ENCODE measurements at places on chromosomes 7 and 10.

- DNase-seq = no peak
These were observed 71.5 kb downstream of the GPR85 start for GRCh38 chr7:113015034-113015645.

DNA sequence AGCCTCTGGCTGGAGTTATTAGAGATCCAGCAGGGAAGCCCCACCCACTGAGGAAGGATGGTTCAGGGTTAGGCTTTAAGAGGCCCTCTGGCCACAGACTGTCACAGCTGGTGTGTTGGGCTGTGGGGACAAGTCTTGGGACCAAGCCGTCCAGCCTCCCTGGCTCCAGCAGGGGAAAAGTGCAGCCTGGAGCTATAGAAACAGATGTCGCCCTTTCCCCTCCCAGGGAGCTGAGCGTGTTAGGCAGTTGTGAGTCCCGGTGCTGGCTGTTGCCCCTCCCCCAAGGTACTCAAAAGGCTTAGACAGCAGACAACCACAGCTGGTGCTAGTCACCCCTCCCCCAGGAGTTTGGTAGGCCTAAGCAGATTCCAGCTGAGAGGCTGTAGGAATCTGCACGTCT lies 143.4 kb downstream of the TMEM168 start:
- no peak for DNase-seq

- no peak for DNase-seq
These were observed 82.6 kb downstream of the CPEB3 start for GRCh38 chr10:92208157-92208720.

DNA sequence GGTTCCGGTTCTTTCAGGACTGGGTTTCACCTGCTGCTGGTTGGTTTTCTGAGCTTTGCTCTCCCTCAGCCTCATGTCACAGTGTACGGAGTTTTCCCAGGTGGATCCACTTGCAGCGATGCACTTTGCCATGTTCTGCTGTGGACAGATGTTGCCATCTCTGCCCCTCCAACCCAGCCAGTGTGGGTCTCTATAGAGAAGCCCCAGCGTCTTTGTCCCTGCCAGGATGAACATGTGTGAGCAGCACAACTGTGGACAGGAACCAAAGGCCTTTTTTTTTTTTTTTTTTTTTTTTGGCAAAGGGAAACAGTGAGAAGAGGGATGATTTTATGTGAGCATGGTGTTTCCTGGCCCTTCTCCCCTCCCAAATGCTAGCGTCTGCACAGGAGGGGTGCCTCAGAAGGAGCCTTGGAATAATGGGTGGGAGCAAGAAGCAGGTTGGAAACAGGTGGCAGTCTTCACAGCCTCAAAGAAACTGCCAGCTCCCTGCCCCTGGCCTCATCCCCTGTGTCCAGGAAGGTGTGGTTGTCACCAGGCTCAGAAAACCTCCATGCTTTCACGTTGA lies 106.5 kb downstream of the RPS24 start:
- DNase-seq = no peak

- no peak for DNase-seq
These were observed 15.8 kb downstream of the BTBD16 start for GRCh38 chr10:122286867-122287266.

GRCh38 chr10:1746796-1747195 lies 9.5 kb upstream of the ADARB2 start:
- DNase-seq = no peak

GRCh38 chr7:132469264-132469663 lies 107.0 kb downstream of the PLXNA4 start:
- no peak for DNase-seq

All from HFF-Myc (cell line).